ENCODE measurements at places on chromosomes 12 and 14.
A peak's percentile ranks its signal among the peaks of the same experiment; 100 is the strongest.

GRCh38 chr12:6326316-6327228 lies 15.3 kb downstream of the TNFRSF1A start:
- no peak for DNase-seq

DNA sequence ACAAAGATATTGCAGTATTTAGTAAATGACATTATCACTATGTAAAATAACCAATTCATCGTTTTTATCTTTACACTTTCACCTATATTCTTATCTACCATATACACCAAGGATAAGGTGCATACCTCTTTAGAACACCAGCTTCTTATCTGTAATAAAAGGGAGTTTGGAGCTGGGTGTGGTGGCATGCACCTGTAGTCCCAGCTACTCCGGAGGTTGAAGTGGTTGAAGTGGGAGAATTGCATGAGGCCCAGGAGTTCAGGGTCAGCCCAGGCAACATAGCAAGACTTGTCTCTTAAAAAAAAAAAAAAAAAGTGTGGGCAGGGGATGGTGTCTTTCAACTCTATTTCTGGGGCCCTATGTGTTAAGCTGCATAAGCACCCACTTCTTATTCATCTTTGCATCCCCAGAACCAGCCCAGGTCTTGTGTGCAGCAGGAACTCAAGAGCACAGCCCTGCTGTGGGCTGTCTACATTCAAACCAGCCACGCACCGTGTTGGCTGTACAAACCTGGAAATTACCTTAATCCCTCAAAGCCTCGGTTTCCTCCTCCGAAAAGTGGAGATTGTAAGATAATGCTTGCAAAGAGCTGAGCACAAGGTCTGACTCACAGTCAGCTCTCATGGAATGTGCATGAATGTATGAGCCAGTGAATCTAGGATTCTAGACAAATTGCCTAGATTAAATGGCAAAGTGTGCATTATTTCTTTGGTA lies 256.6 kb upstream of the FOXN3 start:
- no peak for DNase-seq

GRCh38 chr14:55316564-55316963 lies 45.3 kb downstream of the FBXO34 start:
- no peak for DNase-seq

DNA sequence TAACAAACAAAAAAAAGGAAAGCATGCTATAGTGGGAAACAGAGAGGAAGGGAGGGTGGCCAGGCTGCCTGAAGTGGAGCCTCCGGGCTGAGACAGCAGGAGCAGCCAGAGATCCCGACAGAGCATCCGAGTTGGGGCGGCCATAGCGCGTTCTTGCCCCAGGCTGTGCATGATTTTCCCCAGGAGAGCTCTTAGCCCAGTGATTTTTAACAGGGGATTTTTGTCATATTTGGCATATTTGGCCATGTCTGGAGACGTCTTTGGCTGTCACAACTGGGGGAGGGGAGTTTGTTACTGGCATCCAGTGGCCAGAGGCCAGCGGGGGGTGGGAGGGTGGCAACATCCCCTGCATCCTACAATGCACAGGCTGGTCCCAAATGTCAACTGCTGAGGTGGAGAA lies 23.6 kb downstream of the BDKRB1 start:
- DNase-seq, result no peak

- DNase-seq, result peak; percentile 4
Measured at GRCh38 chr14:70257526-70257925, 68.8 kb upstream of the SLC8A3 start.

GRCh38 chr14:99570544-99571302 lies 33.3 kb downstream of the CCDC85C start:
- no peak for DNase-seq

- DNase-seq, result no peak
Measured at GRCh38 chr12:105067511-105068031, 16.7 kb downstream of the ALDH1L2 start.

DNA sequence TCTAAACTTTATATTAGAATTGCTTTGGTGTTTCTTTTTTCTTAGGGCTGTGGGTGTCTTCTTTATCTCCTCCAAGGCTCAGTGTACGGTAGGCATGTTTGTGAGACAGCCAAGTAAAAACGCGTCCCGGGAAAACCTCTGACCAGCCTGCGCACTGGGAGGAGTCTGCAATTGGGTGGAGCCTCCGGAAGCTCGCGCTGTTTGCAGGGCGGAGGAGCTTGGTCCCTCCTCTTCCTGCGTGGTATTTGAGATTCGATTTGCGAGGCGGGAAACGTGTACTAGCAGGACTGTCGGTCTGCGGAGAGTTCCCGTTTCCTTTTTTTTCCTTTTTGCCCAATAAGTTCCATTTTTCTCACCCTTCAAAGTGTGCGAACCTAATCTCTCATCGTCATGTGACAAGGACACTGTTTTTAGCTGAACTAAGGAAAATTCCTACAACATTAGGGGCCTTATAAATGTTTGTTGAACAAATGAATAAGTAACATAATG lies 182.1 kb upstream of the OTX2 start:
- no peak for DNase-seq

- DNase-seq, result no peak
Measured at GRCh38 chr12:119202544-119202943, 23.8 kb downstream of the HSPB8 start.

DNA sequence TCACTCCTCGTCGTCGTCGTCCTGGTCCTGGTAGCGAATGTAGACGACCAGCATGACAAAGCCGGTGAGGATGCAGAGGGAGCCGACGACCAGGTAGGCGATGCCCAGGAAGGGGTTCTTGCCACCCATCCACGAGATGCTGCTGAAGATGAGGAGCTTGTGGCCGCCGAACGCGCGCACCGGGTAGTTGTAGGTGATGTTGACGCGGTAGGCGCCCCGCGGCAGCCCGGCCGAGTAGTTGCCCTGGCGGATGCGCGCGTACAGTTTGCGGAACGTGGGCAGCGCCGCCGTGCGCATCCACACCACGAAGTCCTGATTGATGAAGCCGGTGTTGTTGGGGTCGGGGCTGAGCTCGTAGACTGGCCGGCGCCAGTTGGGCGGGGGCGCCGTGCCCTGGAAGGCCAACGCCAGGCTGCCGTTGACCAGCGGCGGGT lies 1.0 kb downstream of the TMEM30B start:
- DNase-seq, result no peak

GRCh38 chr12:105278043-105278697 lies 42.2 kb upstream of the APPL2 start:
- DNase-seq, result no peak

- no peak for DNase-seq
Measured at GRCh38 chr12:110965574-110965973, 45.2 kb upstream of the MYL2 start.

DNA sequence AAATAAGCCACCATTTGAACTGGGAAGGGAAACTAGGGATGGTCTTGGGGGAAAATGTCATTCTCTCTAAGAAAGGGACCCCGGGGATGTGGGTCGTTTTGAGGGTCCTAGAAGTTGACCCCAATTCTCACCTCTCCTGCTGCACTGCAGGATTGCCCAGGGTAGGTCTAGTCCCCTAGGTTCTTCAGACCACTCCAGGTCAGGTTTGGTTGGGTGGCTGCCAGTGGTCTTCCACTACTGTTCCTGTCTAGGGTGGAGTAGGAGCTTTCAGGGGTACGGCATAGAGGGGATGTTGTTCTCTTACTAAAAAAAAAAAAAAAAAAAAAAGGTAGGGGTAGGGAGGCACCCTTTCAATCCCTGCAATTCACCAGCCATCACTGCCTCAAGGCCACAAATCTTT lies 7.3 kb downstream of the HOXC8 start:
- no peak for DNase-seq

- DNase-seq, result no peak
Measured at GRCh38 chr14:34135492-34135891, 184.6 kb upstream of the EGLN3 start.

GRCh38 chr12:50103767-50104321 lies at the start of gene GPD1:
Gene GPD1, plus strand, starts transcription at chr12:50104008. Its CDS starts 43 bp downstream, at chr12:50104051.
- DNase-seq, result no peak

GRCh38 chr14:92696366-92696765 lies 52.1 kb downstream of the LGMN start:
- DNase-seq, result no peak

DNA sequence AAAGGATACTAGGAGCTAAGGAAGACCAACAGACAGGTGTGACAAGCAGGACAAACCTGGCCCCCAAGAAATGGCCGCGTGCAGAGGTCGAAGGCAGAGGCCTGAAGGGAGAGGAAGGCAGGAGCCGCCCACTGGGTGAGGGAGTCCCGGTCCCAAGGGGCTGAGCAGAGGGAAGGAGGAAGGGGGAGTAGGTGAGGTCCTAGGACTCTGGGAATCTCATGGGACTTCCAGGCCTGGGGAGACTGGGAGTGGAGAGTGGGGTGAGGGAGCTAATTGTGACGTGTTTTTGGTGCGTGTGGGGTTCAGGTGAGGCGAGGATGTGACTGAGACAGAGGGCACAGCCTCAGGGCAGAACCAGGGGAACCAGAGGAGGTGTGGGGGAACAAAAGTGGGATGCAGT lies 11.7 kb upstream of the FLVCR2 start:
- no peak for DNase-seq

GRCh38 chr14:102417646-102418045 lies 54.9 kb downstream of the TECPR2 start:
- no peak for DNase-seq

DNA sequence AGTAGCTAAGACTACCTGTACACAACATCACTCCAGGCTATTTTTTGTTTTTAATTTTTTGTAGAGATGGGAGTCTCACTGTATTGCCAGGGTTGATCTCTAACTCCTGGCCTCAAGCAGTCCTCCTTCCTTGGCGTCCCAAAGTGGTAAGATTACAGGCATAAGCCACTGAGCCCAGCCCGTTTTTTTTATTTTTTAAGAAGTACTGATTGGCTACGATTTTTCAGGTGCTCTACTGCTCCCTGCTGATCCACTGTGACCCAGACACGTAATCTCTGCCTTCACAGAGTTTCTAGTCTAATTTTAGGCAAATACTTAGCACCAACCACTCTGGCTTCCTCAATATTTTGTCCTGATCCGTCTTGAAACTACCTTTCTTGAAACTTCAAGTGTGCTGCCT lies 4.3 kb upstream of the STRN3 start:
- no peak for DNase-seq

GRCh38 chr12:51265024-51265423 lies 5.2 kb downstream of the SMAGP start:
- no peak for DNase-seq

GRCh38 chr14:70670992-70671651 lies 29.4 kb downstream of the TTC9 start:
- DNase-seq, result no peak

DNA sequence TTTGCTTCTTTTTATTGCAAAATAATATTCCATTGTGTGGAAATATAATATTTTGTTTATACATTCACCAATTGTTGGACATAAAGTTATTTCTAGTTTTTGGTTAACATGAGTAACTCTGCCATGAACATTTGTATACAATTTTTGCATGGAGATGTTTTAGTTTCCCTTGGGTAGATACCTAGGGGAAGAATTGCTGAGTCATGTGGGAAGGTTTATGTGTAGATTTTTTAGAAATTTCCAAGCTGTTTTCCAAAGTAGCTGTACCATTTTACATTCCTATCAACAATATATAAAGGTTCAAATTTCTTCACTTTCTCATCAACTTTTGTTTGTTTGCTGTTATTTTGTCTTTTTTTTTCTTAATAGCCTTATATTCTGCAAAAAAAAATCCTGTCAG lies 664.7 kb upstream of the FBXO33 start:
- no peak for DNase-seq

DNA sequence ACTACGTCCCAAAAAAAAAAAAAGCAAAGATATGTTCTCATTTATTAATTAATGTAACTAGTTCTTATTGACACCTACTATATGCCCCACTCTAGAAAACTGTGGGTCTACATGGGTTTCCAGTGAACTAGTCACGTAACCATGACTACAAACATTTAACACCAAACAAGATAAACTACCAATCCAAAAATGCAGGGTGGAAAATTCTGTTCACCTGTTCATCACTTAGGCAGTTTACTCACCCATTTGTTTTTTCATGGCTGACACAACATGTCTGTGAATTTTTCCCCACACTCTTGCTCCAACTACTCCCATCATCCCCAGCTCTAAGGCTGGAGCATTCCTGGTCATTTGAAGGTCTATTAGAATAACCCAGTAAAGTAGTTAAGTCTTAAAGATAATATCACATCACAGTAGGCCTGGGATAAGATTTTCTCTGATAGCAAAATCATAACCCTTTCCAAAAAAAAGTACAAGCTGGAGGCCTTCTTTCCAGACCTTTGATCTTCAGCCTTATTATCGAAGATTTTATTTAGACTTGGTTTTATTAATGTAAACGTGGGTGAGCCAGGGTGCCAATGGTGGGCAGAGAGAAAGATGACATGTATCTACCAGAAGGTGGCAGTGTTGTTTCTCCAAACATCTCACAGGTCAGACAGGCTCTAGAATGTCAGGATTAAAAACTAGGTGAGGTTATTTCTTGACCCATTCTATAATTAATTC lies 61.6 kb upstream of the DAAM1 start:
- DNase-seq, result no peak

- DNase-seq, result no peak
Measured at GRCh38 chr12:101951002-101951670, 73.8 kb downstream of the DRAM1 start.

- no peak for DNase-seq
Measured at GRCh38 chr14:91254461-91254860, 10.0 kb upstream of the GPR68 start.

DNA sequence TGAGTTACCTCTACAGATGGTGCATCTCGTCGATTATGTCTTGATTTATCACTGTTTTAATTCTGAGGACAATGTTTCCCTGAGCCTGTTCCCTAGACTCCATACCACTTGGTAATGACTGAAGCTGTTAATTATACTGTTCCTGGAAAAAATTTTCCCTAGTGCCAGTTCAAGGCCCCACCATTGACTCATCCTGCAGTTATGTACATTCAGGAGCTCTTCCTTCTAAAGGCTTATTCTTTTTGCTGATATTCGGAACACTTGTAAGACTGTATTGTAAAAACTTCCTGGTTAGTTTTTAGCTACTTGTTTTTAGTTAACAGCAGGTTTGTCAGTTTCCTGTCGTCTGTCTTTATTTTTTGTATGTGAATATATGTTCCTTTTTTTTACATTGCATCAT lies 30.4 kb upstream of the PPP2R5E start:
- no peak for DNase-seq

GRCh38 chr12:89352242-89352491 lies 134 bp downstream of the DUSP6 start:
- no peak for DNase-seq

- DNase-seq, result no peak
Measured at GRCh38 chr12:130828895-130829294, 10.2 kb downstream of the STX2 start.

GRCh38 chr12:103626498-103626897 lies 39.4 kb downstream of the STAB2 start:
- DNase-seq, result no peak

DNA sequence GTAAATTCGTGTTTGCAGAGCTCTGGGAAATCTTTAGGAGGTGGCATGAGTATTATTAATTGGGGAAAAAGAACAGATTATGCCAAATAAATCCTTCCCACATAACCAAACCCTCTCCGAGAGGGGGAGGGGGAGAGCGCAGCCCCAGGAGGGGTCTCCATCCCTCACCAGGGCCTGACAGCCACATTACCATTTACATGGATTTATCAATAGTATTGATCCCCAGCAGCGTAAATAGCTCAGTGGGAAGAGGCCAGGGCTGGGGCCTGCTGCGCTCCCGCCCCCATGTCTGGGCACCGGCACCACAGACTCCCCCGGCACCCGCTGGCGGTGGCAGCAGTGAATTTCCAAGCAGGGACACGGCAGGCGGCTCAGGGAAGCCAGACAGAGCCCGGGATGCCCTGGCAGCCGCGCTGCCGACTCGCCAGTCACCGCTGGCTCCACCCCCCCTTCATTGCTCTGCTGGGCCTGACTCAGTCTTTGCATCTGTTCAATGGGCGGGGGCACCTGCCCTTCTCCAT lies 2.4 kb downstream of the NCOR2 start:
- no peak for DNase-seq

- DNase-seq, result peak; percentile 87
Measured at GRCh38 chr12:121209624-121210572, at the start of gene P2RX4. Gene P2RX4, plus strand, starts transcription at chr12:121210129. Its CDS starts 36 bp downstream, at chr12:121210165.
